ENCODE measurements at places on chromosomes 4 and X.

DNA sequence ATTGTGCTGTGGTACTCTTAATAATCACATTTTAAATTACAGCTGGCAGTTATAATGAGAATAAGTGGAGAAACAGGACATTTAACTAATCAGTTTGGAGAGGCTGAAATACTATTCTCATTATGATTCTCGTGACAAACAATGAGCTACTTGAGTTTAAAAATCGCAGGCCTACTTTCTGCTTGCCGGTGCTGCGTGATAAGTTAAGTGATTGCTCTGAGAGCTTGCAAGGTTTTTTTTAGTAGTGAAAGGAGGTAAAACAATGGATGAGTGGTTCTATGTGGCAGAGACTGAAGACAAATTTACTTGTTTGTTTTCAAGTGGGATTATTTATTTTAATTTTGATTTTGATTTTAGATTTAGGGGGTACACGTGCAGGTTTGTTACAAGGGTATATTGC lies 114.0 kb downstream of the RAPGEF2 start:
- DNase-seq, result no peak

- DNase-seq, result no peak
Measured at GRCh38 chrX:452598-452997, 65.9 kb upstream of the PPP2R3B start.

DNA sequence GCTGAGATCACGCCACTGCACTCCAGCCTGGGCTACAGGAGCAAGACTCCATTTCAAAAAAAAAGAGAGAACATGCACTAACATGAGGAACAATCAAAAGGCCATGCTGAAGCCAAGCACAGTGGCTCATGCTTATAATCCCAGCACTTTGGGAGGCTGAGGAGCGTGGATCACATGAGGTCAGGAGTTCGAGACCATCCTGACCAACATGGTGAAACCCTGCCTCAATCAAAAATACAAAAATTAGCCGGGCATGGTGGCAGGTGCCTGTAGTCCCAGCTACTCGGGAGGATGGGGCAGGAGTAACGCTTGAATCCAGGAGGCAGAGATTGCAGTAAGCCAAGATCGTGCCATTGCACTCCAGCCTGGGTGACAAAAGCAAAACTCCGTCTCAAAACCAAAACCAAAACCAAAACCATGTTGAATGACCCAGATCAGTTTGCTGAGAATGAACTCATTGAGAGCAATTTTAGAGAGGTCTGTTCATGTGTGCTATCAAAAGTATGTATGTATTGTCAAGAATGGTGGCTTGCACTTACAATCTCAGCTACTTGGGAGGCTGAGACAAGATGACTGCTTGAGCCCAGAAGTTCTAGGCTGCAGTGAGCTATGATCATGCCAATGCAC lies 44.8 kb downstream of the PDS5A start:
- no peak for DNase-seq

DNA sequence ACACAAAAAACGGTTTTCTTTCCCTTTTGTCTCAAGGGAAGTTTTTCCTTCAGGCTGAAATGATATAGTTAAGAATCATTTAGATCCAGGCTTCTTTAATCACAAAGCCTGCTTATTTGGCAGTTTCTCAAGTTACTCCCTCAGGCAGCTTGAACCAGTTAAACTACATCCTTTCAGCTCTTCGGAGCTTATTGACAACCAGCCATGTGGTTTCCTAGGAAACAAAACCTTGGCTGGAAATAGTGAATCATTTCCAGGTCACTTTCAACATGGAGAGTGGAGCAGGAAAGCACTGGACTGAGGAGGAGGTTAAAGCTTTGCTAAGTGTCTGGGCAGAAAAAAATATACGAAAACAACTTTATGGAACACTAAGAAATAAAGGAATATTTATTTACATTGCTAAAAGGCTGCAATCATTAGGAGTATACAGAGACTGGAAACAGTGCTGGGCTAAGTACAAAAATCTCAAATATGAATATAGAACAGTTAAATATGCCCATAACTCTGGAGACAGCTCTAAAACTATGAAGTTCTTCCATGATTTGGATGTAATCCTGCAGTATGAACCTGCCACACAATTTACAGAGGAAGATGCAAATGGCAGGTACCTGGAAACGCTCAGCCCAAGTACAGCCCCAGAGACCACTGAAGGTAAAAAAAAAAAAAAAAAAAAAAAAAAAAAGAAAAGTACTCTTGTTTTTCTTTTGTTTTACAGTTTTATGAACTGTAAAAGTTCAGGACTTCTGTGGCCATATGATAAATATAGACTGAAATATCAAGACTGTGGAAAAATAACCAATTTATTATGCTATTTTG lies 23.2 kb upstream of the AASDH start:
- DNase-seq, result no peak

GRCh38 chrX:131729295-131729694 lies 185.4 kb downstream of the OR13H1 start:
- DNase-seq, result no peak

DNA sequence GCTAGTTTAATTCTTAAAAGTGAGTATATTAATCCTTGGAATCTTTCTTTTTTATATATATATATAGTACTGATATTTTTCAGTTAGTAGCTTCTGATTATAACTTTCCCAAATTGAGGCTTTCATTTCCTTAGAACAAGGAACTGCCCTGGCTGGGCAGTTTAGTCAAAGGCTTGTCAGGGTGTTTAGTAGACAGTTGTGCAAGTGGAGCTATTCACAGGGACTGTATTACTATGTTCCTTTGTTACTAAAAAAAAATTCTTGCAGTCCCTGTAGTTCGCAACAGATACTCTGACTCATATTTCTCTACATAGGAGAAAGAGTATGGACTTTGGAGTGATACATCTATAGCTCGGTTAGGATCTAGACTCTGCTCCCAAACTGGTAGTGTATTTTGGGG lies 20.8 kb downstream of the USO1 start:
- no peak for DNase-seq

DNA sequence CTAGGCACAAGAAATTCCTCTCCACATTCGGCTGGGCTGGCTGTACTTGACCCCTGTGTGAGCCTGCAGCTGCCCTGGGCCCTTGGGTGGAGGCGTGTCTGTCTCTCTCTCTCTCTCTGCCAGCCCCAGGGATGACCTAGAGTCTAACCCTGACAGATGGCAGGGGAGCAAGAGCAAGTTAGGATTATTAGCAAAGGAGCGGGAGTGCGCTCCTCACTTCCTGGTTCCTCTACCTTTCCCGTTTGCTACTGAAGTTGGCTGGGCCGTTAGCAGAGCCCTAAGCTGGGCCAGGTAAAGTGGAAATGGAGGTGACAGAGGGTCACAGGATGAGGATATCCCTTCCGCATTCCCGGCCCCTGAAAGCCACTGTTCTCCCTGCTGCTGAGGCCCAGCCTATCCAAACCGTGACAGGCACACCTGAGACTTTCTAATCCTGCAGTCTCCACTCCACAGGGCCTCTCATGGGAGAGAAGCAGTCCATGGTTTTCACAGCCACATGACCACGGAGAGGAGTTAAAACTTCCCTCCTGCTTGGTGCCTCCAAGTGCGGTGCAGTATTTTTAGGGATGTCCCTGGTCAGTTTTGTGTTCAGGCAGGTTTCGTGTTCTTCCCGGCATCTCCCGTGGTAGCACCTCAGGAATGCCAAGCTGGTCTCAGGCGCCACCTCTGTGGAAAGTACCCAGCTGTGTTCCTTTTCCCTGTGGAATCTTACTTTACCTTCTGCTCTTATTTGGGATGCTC lies 79.3 kb downstream of the CLDN22 start:
- DNase-seq, result no peak

DNA sequence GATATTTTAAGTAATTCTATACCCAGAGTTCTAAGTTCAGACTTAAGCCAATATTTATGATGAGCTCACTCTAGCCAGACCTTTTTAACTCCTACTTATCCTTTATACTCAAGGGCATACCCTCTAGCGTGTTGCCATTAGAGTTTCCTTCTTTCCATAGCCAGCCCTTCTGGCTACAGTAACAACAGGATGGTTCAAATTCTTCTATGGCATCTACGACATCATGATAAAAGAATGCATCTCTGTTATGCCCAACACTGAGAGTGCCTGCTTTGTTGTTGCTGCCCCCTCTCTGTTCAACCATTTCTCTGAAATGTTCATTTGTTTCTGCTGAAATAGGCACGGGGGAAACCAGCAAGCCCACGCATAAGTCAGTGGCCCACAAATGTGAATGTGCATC lies 104.5 kb downstream of the UBE2NL start:
- no peak for DNase-seq

- DNase-seq, result no peak
Measured at GRCh38 chr4:176875446-176875930, 82.8 kb upstream of the VEGFC start.

- DNase-seq, result no peak
Measured at GRCh38 chrX:640641-641040, 10.1 kb downstream of the SHOX start.

- DNase-seq, result no peak
Measured at GRCh38 chr4:26930964-26931363, 70.3 kb downstream of the STIM2 start.

- DNase-seq, result no peak
Measured at GRCh38 chrX:74249963-74250362, 54.0 kb upstream of the ZCCHC13 start.

DNA sequence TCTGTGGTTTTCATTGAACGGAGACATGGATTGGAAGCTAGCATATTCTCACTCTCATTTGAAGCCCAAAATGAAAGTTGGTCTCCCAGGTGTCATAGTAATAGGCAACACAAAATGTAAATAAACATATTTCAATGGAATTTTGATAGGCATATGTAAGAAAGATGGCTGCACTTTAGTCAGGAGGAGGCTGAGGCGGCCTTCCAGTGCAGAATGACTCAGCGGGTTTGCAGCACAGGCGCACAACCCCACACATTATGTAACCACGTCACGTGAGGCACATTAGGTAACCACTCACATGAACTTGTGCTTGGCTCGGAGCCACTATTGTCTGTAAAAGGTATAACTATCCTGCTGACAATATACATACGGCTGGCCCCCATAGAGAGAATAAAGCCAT lies 381.7 kb downstream of the GPAT3 start:
- no peak for DNase-seq

- DNase-seq, result no peak
Measured at GRCh38 chr4:119105605-119106004, 30.0 kb upstream of the MYOZ2 start.

DNA sequence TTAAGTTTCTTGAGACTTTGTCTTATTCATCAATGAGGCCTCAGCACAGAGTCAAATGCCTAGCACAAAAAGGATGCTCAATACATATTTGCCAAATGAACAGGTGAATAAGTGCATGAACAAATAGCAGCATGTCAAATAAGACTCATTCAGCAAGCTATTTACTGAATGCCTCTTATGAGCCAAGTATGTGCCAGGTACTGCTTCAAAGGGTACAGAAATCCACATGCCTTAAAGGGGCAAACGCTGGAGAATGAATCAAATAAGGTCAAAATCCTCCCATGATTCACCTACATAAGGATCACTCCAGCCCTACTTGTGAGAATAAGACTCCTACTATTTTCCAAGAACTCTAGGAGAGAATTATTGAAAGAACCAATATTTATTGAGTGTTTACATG lies 260.2 kb upstream of the CPEB2 start:
- DNase-seq, result no peak

- no peak for DNase-seq
Measured at GRCh38 chr4:162732876-162733275, 433.8 kb downstream of the NAF1 start.

GRCh38 chr4:186095406-186095805 lies 9.1 kb upstream of the FAM149A start:
- no peak for DNase-seq

DNA sequence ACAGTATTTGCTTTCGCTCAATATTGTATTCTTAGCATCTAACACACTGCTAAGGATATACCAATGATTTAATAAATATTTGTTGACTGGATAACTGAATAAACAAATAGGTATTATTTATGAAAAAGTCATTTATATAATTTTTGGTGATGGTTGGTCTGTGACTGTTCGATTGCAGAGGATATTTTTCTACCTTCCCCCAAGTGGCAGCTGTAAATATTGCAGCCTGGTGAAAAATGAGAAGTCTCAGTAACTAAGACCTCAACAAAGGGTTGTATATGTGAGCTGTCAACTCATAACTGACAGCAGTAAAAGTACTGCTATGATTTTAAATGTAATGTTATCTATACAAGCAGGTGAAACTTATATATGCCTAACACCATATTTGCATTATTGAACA lies 36.0 kb downstream of the HTR2C start:
- DNase-seq, result no peak

DNA sequence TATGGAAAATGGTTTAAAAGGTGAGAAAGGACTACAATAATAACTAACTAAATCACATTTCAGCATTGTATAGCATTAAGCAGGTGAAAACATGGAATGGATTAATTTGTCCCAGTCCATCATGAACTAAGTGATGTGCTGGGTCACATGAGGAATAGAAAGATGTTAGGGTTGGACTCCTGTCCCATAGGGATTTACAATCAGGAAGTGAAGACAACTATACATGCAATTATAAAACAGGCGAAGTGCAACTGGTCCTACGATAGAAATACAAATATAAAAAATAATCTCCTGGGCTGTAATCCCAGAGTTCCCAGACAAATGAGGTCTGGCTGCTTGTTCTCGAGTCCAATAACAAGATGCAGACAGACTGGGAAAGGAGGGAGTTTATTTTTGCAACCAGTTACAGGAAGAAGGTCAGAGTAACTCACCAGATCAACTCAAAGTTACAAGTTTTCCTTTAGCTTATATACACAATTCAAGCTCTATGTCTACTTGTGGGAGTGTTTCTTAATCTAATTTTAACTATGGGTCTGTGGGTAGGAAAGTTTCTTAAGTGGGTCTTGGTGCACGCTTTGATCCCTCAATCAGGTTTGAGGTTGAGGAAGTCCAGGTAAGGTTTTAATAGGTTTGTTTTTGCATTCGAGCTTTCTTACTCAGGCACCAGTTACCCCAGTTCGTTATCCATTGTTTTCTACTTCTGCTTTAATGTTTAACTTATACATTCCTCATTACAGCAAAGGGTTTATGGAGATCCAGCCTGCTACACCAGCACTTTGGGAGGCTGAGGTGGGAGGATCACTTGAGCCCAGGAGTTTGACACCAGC lies 50.1 kb downstream of the IGFBP7 start:
- DNase-seq, result no peak

DNA sequence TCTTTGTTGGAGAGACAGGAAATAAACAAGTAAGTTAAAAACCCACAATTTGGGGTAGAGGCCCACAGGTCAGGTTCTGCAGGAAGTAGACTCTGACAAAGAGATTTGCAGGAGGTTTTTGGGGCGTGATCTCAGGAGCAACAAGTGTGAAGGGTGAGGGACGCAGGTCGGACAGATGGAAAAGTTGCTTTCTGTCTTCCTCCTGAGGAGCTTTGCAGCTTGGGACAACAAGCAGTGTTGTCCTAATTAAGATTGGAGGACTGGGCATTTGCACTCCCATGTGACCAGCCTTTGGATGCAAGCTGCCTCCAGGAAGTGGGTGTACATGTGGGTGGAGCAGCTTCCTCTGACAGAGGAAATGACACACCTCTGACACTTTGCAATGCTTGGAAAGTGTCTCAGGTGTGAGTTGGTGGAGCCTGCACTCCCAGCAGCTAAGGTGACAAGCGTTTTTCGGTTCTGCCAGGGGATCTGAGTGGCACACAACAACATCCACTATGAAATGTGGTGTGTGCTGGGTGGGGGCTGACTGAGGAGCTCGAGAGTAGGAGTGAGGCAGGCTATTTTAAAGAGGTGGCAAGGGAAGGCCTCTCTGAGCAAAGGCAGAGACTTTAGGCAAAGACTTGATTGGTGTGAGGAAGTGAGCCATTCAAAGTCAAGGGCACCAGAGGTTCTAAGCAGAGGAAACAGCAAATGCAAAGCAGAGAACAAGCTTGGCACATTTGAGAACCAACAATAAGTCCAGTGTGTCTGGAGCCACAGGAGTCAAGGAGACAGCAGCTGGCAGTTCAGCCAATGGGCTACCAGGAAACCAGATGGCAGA lies 339.8 kb upstream of the GATB start:
- peak; percentile 79 for DNase-seq

- DNase-seq, result no peak
Measured at GRCh38 chr4:91025241-91026148, 898.3 kb downstream of the CCSER1 start.
